ENCODE measurements at places on chromosomes 12 and 14. TPM values are rescaled to one million over a fixed set of nuclear protein-coding genes. Genes with fewer than 3 reads are reported as not detected.

Gene CCDC196
- total RNA-seq, result not detected

Gene RNASE3
- not detected for total RNA-seq

Gene GPD1
- total RNA-seq, result 0.81 TPM

GRCh38 chr12:20653871-20654270, 41.3 kb upstream of the SLCO1C1 start:
- H3K27me3 ChIP-seq, result no peaks in the 10 kb centered on the region
- H3K4me3 ChIP-seq, result no peak overlapping the region
- no peak overlapping the region for H3K27ac ChIP-seq
- DNase-seq, result no peak
- no peaks in the 10 kb centered on the region for H3K36me3 ChIP-seq
- no peaks in the 10 kb centered on the region for H3K4me1 ChIP-seq

DNA sequence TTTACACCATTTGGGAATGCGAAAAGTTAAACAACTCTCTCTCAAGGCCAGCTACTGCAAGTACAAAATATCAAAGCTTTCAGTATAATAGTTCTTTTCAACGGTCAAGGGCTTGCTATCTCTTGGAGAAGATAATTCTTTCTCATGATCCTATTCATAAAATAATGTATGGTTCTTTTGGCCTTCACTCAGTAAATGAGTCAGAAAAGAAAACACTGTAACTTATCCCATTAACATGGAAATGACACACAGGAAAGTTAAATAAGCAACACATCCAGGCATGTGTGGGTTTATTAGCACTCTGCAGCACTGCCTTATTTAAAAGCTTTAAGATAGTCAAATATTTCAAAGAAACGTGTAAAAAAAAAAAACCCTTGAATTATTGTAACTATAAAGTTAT, 36.9 kb downstream of the ZFC3H1 start:
- no peaks in the 10 kb centered on the region for H3K27me3 ChIP-seq
- H3K36me3 ChIP-seq, result no peaks in the 10 kb centered on the region

DNA sequence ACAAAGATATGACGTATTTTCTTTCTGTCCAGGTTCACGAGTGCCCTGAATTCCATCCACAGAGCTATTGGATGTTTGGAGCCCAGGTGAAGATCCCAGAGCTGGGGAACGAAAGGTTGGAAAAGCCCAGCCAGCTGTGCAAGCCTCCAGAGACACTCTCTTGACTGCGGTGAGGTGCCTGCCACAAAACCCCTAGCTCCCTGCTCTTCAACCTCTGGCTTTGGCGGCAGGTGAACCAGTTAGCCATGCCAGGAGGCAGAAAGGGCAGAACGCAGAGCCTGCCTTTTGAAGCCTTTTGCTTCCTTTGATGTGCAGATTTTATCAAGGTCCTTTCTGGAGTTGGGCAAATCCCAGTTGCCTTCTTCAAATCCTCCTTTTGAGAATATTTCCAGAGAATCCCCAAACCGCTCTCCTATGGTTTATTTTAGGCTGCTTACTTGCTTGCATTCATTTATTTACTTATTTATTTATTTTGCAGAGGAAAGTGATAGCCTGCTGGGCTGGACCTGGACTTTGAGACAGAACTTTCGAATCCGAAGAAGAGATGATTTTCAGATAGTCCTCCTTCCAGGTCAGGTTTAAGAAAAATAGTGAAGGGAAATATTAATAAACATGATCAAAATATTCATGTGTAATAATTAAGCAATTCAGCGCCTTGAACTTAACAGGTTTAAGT, 411.2 kb upstream of the TBX3 start:
- H3K36me3 ChIP-seq, result no peaks in the 10 kb centered on the region
- no peaks in the 10 kb centered on the region for H3K27me3 ChIP-seq
- H3K4me3 ChIP-seq, result no peak overlapping the region

- peak; percentile 70 for DNase-seq
- no peak overlapping the region for H3K27ac ChIP-seq
- H3K4me3 ChIP-seq, result no peak overlapping the region
- no peaks in the 10 kb centered on the region for H3K27me3 ChIP-seq
- H3K4me1 ChIP-seq, result no peaks in the 10 kb centered on the region
Measured at GRCh38 chr12:66087365-66087943, 43.1 kb downstream of the LLPH start.
